Colonic mucosa (tissue), 4 donors: ENCODE measurements at places on chromosomes 16 and 17.

GRCh38 chr17:59160157-59161025 lies 4.8 kb downstream of the PRR11 start:
- no peak for DNase-seq

DNA sequence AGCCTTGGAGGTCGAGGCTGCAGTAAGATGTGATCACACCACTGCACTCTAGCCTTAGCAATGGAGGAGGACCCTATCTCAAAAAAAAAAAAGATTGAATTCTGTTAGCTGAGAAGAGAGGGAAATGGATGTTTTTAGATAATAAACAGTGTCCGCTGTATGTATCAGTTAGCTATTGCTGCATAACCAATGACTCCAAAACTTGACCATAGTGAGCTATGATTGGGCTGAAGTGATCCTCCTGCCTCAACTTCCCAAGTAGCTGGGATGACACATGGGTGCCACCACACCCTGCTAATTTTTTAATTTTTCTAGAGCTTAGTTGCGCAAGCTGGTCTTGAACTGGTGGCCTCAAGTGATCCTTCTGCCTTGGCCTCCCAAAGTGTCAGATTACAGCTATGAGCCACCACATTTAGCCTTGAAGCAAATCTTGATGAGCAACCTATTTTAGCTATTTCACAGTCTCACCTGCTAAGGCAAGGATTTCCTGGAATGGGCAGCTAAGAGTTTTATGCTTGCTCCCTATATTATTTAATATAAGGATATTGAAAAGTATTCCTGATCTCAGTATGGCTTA lies 68.3 kb upstream of the ATF7IP2 start:
- DNase-seq: no peak

GRCh38 chr16:11208916-11209665 lies 46.9 kb downstream of the SOCS1 start:
- no peak for DNase-seq

DNA sequence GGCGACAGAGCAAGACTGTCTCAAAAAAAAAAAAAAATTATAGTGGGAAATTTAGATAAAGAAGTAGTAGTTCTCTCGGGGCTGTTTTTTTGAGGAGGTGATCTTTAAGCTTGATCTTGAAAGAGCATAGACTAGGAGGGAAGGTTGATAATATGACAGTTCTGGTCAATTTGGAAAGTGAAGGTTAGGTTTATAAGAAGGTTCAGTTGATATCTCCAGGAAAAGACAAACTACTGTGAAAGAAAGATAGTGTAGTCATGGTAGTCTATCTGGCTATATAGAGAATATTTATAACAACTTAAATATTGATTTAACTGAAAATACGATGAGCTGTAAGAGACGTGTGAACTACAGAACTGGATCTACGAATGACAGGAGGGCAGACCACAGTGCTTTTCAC lies 3.1 kb downstream of the ATF7IP2 start:
- DNase-seq: no peak

GRCh38 chr16:49598383-49599170 lies 225.0 kb downstream of the C16orf78 start:
- DNase-seq: no peak

DNA sequence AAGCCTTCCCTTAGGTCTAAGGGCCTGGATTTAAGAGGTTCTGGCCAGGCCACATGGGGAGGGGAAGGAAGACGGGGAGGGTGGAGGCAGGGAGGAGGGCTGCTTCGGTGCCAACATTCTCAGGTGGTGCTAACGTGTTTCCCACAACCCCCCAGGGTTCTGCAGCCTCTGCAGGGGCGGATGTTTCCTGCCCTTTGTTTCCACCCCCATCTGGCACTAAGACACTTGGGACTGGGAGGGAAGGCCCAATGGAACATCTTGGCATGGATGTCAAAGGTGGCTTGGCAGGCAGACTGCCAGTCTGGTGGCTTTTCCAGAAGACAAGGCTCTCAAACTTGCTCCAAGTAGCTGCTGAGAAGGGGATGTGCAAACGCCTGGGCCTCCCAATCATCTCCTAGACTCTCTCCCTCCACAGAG lies 12.7 kb downstream of the HIC1 start:
- no peak for DNase-seq

DNA sequence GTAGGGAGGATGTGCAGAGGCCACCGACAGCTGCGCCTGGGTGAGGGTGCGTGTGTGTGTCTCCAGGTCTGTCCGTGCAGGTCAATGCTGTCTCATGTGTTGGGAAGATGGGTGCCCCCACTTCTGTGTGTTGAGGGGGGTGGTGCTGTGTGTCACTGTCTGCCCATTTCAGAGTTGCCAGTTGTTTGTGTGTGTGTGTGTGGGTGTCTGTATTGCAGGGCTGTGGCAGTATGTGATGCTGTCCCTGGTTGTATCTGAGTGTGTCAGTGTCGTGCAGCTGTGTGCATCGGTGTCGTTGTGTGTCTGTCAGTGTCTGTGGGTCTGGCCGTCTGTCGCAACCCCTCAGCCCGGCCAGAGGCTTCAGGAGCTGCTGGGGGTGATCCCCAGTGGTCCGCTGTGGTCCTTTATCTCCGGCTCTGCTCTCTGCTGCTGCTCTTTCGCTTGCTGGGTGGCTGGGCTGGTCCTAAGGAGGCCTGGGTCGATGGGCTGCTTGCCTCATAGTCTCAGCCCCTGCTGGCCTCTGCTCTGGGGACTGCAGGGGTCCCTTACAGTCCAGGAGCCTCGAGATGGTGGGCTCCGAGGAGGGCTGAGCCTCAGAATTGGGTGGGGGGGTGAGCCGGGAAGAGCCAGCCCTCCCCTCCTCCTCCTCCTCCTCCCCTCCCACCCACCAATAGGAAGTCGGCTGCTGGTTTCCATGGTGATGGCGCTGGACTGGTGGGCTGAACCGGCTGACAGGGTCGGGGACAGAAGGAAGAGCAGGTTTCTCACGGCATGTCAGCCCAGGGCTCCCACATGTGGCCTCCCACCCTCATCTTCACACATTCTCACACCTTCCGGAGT lies at the start of gene TSPOAP1:
TSPOAP1 (minus strand) TSS at position 601 of the 840 bp plus-strand sequence. CDS start 875 bp downstream, outside the sequence.
- DNase-seq: no peak

DNA sequence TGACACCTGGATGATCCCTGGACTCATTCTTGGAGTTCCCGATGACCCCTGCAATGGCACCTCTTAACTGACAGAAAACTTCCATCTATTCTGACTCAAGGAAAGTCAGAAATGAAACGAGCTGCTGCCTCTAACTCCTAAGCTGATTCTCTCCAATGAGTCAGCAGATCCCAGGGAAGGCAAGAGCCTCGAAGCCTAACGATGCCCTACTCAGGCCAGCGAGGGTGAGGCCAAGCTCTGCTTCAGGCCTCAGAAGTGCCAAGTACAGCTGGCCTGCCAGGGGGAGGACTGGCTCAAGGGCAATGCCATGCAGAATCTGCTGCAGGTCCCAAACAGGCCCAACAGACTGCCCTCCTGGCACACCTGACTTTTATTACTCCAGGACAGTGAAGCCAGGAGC lies 36.3 kb downstream of the PLXDC1 start:
- no peak for DNase-seq

- DNase-seq: no peak
These were observed 53.0 kb downstream of the LDHD start for GRCh38 chr16:75063549-75064088.

DNA sequence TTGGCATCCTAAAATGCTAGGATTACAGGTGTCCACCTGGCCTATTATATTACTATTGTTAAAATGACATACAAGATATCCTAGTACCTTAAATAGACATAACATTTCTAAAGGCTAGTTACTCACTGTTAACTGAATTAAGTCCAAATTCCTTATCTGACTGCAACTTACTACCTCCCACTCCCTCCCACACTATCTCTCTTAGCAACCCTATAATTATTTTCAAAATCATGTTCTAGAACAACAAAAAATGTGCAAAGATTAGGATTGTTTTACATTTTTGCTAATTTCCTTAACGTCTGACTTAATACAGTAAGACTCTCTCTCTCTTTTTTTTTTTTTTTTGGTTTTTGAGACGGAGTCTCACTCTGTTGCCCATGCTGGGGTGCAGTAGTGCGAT lies 2.2 kb upstream of the ATF7IP2 start:
- DNase-seq: no peak

- DNase-seq: no peak
These were observed 225.8 kb upstream of the ELAC2 start for GRCh38 chr17:13243585-13243984.

DNA sequence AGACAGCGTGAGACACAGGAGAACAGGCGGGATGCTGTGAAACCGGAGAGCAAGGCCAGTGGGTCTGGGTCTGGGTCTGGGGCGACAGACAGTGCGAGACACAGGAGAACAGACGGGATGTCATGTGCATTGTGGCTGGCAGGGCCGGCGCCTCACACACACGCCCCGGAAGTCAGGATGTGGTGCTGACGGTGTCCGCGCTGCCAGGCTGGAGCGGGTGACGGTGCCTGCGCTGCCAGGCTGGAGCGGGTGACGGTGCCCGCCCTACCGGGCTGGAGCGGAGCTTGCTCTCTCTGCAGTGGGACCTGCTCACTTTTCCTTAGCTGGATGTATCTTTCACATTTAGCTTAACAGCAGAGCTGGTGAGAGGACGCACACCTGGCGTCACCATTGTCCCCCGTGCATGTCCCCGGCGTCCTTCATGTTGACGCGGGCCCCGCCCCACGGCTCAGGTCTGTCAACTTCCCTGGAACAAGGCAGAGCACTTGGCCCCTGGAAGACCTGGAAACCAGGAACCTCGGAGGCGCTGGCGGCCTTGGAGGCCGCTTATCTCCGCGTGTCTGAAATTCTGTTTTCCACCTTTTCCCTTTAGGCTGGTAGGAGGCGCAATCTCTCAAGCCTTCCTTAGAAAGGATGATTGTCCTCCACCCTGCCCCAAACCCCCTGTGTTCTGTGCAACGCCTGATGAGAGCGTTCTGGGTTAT lies 43.0 kb upstream of the ZNF750 start:
- DNase-seq: peak; percentile 75

GRCh38 chr17:51402899-51403298 lies 142.6 kb downstream of the UTP18 start:
- no peak for DNase-seq

DNA sequence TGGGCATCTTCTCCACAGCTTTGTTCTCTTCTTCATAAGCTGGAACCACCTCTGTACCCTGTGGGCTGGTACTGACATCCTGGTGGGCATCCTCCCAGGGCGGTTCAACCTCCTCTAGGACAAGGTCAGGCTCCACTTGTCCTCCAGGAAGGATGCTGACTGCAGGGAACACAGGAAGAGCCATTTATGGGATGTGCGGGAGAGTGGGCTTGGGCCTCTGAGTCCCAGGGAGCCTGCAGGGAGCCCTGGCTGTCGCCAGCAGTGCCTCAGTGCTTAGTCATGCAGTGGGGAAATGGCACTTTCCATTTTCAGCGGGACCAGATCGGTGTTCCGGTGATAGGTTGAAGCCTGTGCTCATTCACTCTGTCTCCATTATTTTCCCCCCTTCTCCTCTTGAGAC lies 20.5 kb downstream of the CNGB1 start:
- DNase-seq: no peak

- no peak for DNase-seq
These were observed 9.8 kb upstream of the NR1D1 start for GRCh38 chr17:40110026-40110845.

- DNase-seq: no peak
These were observed 32.7 kb downstream of the TRIM37 start for GRCh38 chr17:59073972-59074371.

DNA sequence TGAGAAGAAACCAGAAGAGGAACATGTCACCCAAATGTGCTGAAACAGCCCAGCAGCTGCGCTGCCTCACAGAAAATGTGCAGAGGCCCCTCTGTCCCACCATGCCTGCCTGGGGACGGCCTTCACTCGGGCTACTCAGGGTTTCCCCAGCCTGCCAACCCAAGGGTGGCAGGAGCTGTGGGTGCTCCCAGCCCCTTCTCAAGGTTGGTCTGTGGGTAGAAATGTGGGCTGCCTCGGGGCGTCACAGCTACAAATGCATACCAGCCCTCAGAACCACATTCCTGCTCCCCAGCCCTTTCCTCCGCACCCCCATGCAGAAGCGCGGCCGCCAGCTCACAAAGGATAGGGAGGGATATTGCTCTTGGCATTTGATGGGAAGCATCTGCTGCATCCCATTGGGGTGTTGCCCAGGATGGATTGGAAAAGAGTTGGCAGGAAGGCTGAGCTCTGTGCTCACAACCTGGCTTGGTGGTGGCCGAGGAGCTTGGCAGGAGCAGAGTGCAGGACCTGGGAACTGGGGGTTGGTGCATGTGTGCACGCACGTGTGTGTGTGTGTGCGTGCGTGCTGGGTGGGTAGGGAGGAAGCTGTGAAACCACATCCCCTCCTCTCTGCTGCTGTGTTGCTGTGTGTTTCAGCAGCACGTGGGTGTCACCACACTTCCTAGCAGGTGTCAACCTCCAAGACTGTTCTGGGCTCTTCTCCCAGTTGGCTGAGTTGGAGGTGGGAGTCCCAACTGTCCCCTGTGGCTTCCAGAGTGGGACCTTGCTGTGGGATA lies 304.4 kb downstream of the SEC14L1 start:
- peak; percentile 71 for DNase-seq

- DNase-seq: peak; percentile 55
These were observed at the start of gene BCO1 for GRCh38 chr16:81238296-81239011. Gene BCO1 (plus strand): TSS chr16:81238689. CDS start chr16:81238909, 220 bp downstream.

GRCh38 chr17:1977583-1978395 lies 47.3 kb downstream of the RTN4RL1 start:
- no peak for DNase-seq

DNA sequence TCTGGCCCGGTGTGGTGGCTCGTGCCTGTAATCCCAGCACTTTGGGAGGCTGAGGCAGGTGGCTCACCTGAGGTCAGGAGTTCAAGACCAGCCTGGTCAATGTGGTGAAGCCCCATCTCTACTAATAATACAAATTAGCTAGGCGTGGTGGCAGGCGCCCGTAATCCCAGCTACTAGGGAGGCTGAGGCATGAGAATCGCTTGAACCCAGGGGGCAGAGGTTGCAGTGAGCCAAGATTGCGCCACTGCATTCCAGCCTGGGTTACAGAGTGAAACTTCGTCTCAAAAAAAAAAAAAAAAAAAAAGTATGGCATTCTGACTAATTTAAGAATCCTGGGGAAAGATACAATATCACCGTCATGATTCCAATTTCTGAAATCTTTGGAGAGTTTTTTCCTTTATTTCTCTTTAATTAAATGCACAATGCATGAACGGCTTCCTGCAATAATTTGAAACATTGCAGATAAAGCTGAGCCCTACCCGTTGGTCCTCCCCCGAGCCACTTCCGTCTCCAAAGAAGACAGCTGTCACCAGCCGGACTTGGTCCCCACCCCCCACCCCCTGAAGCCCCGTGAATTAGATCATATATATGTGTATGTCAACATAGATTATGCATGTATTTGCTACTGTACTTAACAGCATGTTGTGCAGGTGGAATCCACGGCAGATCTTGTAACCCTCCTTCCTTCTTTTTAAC lies 142.6 kb upstream of the PLCG2 start:
- no peak for DNase-seq

- peak; percentile 33 for DNase-seq
These were observed 30.2 kb downstream of the XPO6 start for GRCh38 chr16:28181515-28181914.

GRCh38 chr17:4509401-4509800 lies 10.7 kb downstream of the SPNS2 start:
- DNase-seq: no peak

DNA sequence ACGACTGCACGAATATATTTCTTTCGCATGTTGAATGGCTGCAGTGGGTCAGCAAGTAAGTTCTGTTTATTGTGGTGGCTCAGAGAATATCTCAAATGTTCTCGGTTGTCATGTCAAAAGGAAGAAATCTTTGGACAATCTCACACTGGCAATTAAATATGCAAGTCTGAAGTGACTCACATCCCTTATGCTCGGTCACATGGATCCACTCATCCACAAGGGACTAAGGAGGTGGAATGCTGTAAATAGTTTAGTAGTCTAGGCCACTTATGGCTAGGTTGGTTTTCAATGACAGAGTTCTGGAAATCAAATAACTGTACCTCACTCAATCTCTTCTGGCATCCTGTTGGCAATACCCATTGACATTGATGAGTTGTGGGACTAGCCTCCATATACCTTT lies 33.0 kb upstream of the PMP22 start:
- no peak for DNase-seq

- DNase-seq: no peak
These were observed 17.1 kb upstream of the C17orf58 start for GRCh38 chr17:68013385-68013784.
